Mesenteric fat pad (tissue), 1 donor: ENCODE measurements at places on chromosomes 3 and 15. TPM values are rescaled to one million over a fixed set of nuclear protein-coding genes. Genes with fewer than 3 reads are reported as not detected.

- DNase-seq, result no peak
These were observed 301.4 kb downstream of the OCA2 start for GRCh38 chr15:27797765-27798164.

GRCh38 chr3:172125053-172125452 lies 85.7 kb downstream of the FNDC3B start:
- no peak for DNase-seq

GRM2 gene
- total RNA-seq, result 0.22 TPM

CCR3 gene
- not detected for total RNA-seq

KCNMB2 gene
- total RNA-seq, result not detected

DNA sequence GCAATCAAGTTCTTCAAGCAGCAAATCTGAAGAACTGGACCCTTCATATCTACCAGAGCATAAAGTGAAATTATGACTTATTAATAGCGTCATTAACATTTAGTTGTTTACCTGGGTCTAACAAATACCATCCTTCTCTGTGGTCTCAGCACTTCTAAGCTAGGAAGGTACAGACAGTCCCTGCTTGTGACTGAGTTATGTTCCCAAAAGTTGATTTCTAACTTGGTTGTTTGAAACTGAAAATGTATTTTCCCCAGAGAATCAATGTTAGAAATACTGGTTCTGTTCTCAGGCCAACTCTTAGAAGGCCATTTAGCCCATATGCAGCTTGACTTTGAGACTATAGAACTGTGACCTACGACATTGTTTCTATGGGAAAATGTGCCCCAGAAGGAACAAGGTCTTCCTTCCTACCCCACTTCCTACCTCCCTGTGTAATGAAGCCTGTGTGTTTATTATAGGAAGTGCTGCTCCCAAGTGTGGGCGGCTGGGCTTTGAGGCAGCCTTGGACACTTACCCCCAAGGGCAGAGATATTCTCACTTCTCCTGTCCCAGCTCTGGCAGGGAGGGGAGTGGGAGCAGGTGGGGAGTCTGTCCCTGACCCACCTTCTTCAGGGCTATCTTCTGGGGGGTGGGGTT lies 12.2 kb upstream of the MAPK6 start:
- DNase-seq, result no peak

DNA sequence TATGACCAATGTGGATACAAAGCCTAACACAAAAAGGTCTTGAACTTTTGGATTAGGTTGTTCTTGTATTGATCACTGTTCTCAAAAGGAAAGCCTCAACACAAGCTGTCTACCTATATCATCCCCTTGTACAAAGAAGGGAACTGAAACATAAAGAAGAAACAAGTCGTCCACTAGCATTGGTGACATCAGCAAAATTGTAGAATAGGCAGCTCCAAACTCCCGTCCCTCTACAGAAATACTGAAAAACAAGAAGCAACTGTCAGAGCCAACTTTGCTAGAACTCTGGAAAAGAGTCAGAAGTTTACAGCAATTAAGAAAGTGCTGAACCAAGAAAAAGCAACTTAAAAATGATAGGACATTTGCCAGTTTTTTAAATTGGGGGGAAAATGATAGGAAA lies 7.5 kb upstream of the NR1I2 start:
- no peak for DNase-seq

DNA sequence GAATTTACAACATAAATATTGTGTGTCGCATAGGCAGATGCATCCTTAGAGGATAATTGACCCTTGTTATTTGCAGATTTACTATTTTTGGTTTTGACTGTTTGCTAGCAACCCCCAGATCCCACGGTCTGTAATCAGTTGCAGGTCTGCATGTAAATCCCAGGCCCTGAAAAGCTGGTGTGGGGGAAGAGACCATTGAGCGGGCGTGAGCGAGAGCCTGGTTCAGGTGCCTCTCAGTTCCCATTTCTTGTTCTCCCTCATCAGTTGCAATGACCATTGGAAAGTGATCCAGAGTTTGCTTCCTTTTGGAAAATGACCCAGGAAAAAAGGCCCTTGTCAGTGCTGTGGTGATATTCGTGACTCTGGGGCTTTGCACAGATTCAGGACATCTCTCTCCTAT lies 238.9 kb downstream of the UACA start:
- DNase-seq, result peak; percentile 41

SEMA6D gene
- total RNA-seq, result 4.9 TPM

OXSM gene
- total RNA-seq, result 7.8 TPM

DNA sequence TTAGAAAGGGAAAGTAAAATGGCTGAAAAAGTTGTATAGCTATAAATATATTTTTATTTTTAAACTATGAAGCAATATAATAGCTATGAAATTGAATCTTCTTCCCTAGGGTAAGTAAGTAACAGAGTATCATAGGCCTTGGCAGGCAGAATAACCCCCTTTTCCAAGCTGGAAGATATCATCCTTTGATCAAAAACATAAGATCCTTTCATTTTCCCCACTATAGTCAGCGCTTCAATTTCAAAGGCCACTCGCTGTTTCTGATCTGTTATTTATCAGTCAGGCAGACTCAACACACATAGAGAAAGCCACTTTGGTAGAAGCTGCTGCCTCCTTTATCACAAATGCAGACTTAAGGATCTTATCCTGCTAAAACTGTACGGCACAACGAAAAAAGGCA lies 74.0 kb upstream of the UBE2E2 start:
- DNase-seq, result no peak

B3GALNT1 gene
- total RNA-seq, result 5.9 TPM

DNA sequence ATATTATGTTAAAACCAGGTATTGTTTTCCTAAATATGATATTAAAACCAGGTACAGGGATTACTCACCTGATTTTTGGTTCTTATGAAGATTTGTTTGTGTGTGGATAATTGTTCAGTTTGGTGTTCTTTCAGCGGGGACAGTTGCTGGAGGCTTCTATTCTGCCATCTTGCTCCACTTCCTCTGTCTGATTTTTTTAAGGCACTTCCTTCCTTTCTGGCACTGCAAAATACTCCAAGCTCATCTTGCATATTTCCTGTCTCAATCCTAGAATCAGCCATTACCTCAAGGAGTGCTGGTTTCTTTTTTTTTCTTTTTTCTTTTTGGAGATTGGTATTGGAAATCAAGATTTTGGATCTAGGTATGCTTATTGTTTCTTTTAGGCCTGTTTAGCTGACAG lies 229.9 kb downstream of the SV2B start:
- DNase-seq, result no peak

- DNase-seq, result no peak
These were observed 152.6 kb downstream of the DPH6 start for GRCh38 chr15:35393398-35393797.

SIDT1 gene
- total RNA-seq, result 1.5 TPM

DNA sequence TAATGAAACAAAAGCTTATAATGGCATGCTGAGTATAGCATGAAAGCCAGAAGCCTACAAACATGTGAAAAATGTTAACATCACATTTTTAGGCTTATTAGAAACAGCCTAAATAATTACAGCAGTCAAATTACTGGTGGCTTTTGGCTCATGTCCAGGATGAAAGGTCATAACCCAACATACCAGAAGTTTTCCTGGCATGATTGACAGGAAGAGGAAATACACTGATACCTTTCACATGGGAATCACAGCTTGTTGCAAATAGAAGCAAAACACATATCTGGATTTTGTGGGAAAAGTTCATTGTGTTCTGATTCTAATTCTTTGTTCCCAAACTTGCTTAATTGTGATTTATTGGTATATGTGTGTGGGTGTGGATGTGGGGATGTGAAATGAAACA lies 393.5 kb upstream of the ARRDC4 start:
- no peak for DNase-seq

PDE12 gene
- total RNA-seq, result 26.7 TPM

- DNase-seq, result no peak
These were observed 54.0 kb upstream of the GCNT3 start for GRCh38 chr15:59557581-59557980.

ARPIN gene
- total RNA-seq, result 17.7 TPM

DNA sequence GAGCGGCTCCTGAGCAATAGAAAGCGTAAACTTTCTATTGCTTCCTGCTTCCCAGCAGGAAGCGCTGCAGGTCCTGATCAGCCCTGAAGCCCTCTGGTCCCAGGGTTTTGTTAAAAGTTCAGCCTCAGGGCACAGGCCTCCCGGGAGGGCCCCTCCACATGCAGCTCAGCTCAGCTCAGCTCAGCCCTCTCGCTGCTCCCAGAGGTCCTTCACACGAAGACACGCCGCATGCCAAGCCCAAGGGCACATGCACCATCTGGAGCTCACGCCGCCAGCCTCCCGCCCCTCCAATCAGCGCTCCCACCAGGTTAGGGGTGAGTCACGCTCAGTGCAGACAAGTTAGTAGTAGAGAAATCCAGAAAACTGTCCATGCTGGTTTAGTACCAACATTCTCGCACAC lies 12.7 kb downstream of the TKT start:
- DNase-seq, result no peak

ADAMTSL3 gene
- 5.8 TPM for total RNA-seq

GRCh38 chr3:111335512-111336303 lies 206.3 kb upstream of the CD96 start:
- DNase-seq, result no peak

DNA sequence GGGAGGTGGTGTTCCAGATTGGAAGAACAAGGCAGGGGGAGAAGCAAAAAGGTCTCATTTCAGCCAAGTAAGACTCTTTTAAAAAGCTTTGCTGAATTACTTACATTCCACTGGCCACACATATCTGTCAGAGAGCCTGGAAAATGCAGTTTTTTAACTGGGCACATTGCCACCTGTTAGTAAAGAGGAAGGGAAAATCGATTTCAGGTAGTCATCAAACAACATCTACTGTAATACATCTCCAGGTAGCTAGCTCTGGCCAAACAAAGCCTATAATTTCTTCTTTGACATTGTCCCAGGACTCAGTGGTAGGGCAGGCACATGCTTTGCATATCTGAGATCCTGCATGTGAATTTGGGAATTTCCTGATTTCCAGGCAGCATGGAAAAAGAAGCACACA lies 480.7 kb upstream of the SUCLG2 start:
- no peak for DNase-seq

SMAD6 gene
- 32.2 TPM for total RNA-seq

DNA sequence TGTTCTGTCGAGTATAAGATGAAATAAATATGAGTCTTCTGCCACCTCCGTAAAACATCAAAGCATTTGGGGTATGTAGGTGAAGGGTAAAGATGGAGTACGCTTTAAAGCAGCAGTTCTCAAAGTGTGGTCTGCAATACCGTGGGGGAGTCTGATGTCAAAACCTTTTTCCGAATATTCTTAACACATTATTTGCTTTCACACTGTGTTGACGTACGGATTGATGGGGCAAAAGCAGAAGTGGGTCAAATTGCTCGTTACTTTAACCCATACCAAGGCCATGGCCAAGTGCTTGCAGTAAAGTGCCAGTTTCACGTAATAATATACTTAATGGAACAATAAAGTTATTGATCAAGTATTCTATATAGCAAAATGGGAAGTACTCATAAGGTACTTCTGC lies 36.3 kb downstream of the PAK2 start:
- DNase-seq, result no peak

DNA sequence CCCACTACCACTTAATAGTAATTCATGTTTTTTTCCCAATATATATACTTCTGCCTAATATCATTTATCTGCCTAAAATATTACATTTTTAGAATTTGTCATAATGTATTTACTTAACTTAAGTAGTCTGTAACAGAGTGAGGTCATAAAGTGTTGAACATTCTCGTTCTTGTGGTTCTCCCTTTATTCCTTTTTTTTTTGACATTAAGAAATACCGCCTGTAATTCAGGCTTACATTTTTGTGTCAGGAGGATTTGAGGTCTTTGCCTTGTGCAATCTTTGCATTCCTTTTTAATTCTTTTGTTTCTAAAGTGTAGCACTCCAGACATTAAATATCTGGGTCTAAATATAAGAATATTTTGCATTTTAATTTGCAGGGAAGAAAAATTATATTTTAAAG lies 315.4 kb downstream of the PTPRG start:
- DNase-seq, result no peak

DNA sequence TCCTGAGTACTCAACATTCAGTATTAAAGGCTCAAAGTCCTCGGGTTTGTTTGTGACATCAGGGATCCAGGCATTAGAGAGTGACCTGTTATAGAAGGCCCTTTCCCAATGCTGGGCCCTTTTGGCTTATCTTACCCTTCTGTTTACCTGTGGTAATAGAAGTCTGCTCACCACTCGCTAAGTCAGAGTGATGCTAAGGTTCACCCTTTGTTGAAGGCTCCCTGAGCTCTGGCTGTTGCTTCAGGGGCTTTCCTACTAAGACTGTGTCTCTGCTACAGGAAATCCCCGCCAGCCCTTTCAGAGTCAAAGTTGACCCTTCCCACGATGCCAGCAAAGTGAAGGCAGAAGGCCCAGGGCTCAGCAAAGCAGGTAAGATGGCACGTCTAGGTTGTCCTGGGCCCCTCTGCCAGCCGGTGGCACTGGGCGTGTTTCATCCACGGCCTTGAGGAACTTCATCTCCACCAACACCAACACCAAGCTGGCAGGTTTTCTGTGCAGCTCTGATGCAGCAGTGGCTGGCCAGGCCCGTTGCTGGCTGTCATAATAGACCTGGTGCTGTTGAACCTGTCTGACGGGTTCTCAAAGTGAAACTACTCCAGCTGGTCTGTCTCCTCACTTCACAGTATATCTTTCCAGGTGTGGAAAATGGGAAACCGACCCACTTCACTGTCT lies 99.1 kb downstream of the DNASE1L3 start:
- no peak for DNase-seq

SLCO3A1 gene
- 25.9 TPM for total RNA-seq

GRCh38 chr3:177800561-177800960 lies 603.3 kb upstream of the TBL1XR1 start:
- no peak for DNase-seq

- DNase-seq, result no peak
These were observed 120.7 kb downstream of the VGLL4 start for GRCh38 chr3:11522953-11523571.

DNA sequence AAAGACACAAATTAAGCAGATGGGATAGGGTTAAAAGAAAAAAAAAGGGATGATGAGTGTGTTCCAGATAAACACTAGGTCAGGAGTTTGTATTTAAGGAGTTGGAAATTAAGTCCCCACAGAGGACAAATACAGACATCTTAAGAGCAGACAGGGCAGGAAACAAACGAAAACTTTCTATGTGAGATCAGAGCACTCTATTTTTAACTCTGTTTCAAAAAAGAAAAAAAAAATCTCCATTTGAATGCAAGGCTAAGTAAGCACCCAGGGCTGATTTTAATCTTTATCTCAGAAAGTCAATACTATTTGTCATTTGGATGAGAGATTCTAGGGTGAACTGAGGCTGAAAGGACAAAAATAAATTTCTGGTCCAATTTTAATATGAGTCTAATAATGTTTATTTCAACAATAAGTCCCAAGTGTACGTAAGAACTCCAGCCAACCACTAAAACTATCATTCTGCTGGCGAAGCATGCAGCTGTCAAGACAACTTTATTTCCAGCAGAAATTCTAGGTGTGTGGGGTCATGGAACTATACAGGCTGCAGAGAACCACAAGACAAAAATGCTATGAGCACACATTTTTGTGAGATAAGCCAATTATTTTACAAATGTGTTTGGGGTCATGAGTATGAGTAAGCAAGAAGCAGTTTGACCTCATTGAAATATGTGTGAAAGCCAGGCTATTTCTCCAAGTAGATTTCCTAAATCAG lies 186.1 kb downstream of the FMN1 start:
- no peak for DNase-seq

SEMA3F gene
- total RNA-seq, result 51.5 TPM
